Pulmonary artery endothelial cell (primary cell): ENCODE measurements at places on chromosomes 12 and 14. TPM values are rescaled to one million over a fixed set of nuclear protein-coding genes. Genes with fewer than 3 reads are reported as not detected.
A peak's percentile ranks its signal among the peaks of the same experiment; 100 is the strongest.

GRCh38 chr12:101697197-101697929 is at the start of gene CHPT1:
CHPT1 (plus strand) TSS chr12:101697640; CDS start chr12:101697862, 222 bp downstream.
- no peak for DNase-seq

DNA sequence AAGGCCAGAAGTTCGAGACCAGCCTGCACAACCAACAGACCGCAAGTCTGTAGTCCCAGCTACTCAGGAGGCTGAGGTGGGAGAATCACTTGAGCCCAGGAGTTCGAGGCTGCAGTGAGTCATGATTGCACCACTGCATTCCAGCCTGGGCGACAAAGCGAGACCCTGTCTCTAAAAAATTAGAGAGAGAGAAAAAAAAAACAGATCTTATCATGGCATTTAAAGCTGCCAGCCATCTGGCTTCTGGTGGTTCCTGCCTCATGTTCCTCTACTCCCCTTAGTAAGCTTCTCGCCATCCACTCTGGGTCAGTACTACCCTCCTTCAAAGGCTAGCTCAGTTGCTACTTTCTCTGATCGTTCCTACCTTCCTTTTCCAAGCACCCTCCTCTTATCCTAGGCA is 16.1 kb downstream of the CLSTN3 start:
- DNase-seq: no peak

DNA sequence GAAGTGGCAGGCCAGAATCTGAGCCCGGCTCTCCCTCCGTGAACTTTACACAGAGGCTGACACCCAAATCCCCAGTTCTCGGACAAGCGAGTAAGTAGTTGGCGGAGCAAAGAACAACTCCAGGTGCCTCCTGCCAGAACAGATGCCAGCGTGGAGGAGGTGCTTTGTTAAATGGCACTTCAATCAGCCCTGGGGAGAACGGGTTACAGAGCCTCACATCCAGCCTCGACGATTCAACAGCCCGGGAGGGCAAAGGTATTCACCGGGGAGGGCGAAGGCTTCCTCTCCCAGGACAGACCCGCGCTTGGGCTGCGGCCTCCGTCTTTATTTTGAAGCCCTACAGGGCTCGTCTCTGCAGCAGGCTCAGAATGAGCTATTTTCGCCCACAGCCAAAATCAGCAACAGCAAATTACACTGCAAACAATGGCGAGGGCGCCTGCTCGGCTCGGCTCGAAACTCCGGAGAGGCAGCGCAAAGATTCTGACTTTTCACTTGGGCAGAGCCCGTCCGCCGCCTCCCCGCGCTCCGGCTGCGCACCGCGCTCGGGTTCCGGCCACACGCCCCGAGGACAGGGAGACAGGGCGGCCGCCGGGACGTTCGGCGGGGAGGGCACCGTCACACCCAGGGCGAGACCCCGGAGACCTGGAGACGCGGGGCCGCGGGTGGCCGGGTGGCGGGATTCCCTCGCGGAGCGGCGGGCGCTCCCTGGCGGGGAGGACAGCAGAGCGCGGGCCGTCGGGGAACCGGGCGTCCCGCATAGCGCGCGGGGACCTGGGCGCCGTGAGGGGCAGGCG is 811 bp downstream of the TMCC3 start:
- DNase-seq: no peak

GRCh38 chr12:46473634-46474329 is 101.2 kb upstream of the SLC38A2 start:
- peak; percentile 94 for DNase-seq

DNA sequence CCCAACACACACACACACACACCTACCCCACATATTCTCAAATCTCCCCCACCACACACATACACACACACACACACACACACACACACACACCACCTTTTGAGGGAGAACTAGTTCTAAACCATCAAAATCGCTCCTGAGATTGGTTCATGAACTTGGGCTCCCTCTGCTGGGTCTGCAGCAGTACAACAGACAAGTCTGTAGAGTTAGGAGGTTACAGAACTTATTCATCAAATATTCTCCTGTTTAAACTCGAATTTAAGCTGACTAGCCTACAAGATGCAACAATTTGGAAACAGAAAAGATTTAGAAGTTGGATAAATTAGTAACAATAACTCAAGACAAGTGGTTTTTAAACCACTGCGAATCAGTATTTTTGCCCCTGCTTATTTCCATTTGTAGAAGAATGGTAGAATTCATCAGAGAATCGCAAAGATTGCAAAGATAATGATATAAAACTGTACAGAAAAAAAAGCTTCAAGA is 136.4 kb upstream of the USP15 start:
- peak; percentile 4 for DNase-seq

DNA sequence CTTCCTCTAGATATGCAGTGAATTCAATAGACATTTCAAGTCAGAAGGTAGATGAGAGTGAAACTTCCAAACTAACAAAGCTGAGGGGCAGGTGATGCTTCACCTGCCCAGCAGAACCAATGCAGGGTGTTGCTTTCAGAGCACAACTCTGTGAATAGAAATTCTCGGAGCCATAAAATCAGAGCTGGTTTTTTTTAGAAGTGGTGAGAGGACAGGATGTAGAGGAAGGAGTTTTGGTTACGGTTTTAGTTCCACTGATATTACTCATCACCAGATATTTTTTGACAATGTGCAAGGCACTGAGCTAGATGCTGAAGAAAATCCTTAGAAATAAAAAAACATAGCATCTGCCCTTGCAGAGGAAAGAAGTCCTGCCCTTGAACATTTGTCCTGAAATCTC is 62.2 kb downstream of the BMP4 start:
- DNase-seq: no peak

DNA sequence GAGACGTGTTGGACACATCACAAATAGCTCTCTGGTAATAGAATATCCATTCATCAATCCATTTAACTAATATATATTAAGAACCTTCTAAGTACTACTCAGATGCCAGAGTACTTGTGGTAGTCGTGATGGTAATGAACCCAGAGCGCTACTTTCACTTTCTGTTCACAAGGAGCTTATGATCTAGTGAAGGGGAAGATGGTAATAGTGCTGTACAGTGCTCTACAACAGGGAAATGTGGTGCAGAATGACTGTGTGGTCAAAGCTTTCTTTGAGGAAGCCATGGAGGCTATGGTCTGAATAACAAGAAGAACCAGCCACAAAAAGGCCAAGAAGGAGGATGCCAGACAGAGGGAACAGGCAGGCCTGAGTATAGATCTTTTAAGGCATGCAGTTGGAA is 212.0 kb downstream of the PTPRO start:
- no peak for DNase-seq

GRCh38 chr14:101476916-101477553 is 84.3 kb upstream of the DIO3 start:
- DNase-seq: no peak

DNA sequence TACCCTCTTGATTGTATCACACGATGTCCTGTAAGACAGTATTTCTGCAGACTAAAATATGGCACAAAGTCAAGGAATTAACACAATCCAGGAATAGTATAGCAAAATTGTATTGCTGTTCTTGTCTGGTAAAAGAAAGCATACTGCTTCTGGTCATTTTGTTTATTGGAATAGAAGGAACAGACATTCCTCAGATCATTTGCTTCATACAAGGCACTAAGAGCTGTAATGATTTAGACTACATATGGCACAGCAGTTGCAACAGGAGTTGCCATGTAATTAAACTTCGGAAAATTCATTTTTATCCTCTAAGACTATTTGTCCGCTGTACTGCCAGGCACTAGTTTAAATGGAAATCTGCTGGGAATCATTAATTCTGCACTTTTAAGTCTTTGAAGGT is 7.6 kb upstream of the KERA start:
- DNase-seq: no peak

DNA sequence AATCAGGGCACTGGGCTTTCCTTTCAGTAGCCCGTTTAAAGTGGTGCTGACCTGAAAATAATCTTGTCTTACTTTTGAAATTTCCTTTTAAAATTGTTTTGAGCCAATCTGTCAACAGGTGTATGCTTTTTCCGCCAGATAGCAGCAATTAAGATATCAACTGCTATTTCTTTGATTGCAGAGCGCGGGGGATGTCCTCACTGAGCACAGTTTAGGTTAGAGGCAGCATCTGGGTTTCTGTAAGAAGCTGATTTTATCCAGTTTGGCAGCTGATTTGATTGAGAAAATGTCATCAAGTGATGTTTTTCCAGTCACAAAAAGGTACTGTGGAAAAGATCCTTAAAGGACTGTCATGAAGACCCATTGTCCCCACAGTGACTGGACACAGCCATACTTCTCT is 371.8 kb downstream of the ADAMTS20 start:
- no peak for DNase-seq

DNA sequence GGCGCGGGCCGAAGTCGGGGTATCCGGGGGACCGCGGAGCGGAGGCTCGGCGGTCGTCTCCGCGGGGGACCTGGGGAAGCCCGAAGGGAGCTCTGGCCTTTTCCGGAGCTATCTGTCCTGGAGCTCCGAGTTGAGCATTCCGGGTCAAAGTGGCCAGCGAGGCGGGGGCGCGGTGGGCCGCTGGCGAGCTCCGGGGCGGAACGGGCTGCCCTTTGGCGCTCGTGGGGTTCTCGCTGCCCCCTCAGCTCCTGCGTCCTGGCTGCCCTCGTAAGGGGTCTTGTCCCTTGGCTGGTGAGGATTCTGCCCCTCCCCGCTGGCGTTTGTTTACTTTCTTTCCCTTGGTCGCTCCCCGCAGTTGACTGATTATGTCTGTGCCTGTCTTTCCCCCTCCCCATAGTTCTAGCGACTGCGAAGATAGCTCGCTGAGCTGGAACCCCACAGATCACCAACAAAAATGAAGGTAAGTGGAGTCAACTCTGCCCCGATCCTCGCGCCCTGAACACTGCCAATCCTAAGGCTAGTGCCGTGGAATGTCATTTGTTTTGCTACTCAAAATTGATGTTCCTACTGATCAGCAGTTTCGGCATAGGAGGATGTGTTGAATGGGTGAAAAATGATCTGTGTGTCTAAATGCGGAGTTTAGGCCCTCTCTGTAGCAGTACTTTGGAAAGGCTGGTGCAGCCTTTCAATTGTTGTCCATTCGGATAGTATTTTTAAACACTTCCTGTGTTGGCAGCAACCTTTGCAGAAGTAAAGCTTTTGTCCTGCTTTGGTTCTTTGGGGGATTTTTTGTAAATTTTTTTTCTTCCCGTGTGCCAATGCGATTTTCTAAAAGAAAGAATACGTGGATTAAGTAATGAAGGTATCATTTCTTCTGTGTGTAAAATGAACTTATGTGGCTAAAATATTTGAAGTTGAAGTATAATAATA is 1.3 kb downstream of the ARID4A start:
- DNase-seq: no peak

GRCh38 chr14:62015243-62015642 is 253.0 kb downstream of the SNAPC1 start:
- no peak for DNase-seq

DNA sequence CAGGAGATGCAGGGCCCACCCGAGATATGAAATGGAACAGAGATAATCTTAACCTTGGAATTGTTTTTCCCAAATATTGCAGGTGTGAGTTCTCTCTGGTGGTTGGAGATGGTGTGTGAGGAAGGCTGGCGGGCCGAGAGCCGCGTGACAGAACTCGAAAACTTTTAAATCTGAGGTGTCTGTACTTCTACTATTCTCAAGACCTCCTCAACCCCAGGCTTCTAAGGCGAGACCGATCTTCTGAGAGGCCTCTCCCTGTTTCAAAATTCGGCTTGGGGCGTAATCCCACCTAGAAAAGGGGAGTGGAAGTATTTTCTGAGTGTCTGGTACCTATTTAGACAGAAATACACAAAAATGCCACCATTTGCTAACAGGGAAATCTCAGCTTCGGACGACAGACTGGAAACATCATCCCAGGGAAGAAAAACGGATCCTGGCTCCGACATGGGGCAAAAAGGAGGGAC is 611 bp downstream of the SARNP start:
- no peak for DNase-seq

RIMKLB gene
- total RNA-seq: 54.4 and 130 TPM in 2 replicates

ZNF839 gene
- 6.0 and 9.2 TPM in 2 replicates for total RNA-seq

C14orf180 gene
- not detected in 2 replicates for total RNA-seq

CFAP54 gene
- total RNA-seq: 10.0 and 26.2 TPM in 2 replicates

ANKRD33 gene
- total RNA-seq: 0.07 and 0.20 TPM in 2 replicates

CEBPE gene
- total RNA-seq: not detected in 2 replicates
